Activated naive CD4-positive, alpha-beta T cell treated with anti-CD3 and anti-CD28 coated beads, Interleukin-2, amount 10 ng/mL, durations not matched to agents 7 days and 5 days (primary cell): ENCODE measurements at places on chromosomes 2 and 18.
A peak's percentile ranks its signal among the peaks of the same experiment; 100 is the strongest.

DNA sequence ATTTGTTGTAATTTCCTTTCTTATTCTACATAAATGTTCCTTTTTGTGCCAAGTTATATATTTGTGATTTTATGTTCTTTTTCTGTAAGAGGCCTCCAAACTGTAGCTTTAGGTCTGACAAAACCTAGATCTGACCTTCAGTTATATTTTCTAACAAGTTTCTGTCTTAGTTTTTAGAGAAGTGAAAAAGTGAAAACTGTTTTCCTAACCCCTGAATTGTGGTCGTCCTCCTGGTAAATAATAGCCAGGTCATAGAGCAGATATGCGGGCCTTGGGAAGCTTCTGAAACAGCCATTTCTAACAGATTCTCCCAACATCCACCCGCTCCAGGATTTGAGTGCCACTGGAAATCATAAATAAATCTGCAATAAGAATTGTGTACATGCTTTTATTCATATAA is 398.4 kb upstream of the CWC22 start:
- no peak for DNase-seq
- no peak overlapping the region for H3K27ac ChIP-seq
- H3K27me3 ChIP-seq: no peaks in the 10 kb centered on the region
- H3K4me1 ChIP-seq: no peaks in the 10 kb centered on the region

DNA sequence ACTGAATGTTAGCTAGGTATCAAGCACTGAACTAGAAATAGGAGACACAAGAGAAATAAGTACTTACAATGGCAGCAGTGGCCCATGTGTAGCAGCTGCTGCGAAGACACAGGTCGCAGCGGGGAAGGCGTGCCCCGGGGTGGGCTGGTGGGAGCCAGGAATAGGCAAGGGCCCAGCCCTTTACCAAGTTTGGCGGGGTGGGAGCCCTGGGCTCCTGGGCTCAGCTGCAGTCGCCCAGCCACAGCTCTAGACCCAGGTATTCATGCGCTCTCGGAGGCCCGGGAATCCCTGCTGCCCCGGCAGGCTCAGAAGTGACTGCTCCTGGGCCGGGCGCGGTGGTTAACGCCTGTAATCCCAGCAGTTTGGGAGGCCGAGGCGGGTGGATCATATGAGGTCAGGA is 1287.3 kb downstream of the CNTNAP5 start:
- no peak for DNase-seq
- H3K36me3 ChIP-seq: no peaks in the 10 kb centered on the region
- no peak overlapping the region for H3K4me3 ChIP-seq
- H3K4me1 ChIP-seq: no peaks in the 10 kb centered on the region
- no peak overlapping the region for H3K27ac ChIP-seq

DNA sequence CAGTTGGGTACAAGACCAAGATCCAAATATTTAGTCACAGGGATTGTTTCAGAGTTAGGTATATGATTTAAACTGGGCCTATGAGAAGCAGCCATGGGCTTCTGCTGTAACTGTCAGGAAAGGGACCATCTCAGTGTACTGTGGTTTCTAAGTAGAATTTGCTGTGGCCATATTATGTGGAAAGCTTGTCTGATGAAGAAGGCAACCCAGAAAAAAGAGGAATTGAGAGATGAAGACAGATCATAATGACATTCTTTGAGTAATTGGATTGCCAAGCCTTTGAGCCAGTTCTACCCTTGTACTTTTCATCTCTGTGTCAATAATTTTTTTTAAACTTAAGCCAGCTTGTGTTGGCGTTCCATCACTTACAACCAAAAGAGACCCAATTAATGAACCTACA is 259.6 kb downstream of the NUP35 start:
- H3K27ac ChIP-seq: no peak overlapping the region
- DNase-seq: no peak
- no peaks in the 10 kb centered on the region for H3K4me1 ChIP-seq
- no peak overlapping the region for H3K4me3 ChIP-seq

GRCh38 chr2:160628811-160629210 is 135.2 kb upstream of the RBMS1 start:
- H3K27ac ChIP-seq: no peak overlapping the region
- no peaks in the 10 kb centered on the region for H3K4me1 ChIP-seq
- H3K36me3 ChIP-seq: no peaks in the 10 kb centered on the region
- DNase-seq: no peak
- no peak overlapping the region for H3K4me3 ChIP-seq
- no peaks in the 10 kb centered on the region for H3K27me3 ChIP-seq

DNA sequence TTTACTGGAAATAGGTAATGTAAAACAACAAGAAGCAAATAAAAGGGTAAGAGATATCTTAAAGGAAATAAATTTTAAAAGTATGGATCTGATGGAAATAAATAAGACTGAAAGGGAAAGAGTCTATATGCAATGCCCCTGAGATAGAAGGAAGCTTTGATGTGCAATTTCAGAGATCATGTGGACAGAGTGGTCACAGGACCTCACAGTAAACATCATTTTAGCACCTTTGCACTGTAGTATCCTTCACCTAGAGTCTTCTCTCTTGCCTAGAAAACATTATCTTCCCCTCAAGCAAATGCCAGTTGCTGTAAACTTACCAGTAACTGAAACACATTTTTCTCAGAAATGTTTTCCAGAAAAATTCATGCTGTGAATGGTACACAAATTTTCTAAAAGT is 1621.3 kb upstream of the TMEFF2 start:
- H3K4me3 ChIP-seq: no peak overlapping the region
- H3K27ac ChIP-seq: no peak overlapping the region
- no peaks in the 10 kb centered on the region for H3K27me3 ChIP-seq
- no peak for DNase-seq
- no peaks in the 10 kb centered on the region for H3K4me1 ChIP-seq

DNA sequence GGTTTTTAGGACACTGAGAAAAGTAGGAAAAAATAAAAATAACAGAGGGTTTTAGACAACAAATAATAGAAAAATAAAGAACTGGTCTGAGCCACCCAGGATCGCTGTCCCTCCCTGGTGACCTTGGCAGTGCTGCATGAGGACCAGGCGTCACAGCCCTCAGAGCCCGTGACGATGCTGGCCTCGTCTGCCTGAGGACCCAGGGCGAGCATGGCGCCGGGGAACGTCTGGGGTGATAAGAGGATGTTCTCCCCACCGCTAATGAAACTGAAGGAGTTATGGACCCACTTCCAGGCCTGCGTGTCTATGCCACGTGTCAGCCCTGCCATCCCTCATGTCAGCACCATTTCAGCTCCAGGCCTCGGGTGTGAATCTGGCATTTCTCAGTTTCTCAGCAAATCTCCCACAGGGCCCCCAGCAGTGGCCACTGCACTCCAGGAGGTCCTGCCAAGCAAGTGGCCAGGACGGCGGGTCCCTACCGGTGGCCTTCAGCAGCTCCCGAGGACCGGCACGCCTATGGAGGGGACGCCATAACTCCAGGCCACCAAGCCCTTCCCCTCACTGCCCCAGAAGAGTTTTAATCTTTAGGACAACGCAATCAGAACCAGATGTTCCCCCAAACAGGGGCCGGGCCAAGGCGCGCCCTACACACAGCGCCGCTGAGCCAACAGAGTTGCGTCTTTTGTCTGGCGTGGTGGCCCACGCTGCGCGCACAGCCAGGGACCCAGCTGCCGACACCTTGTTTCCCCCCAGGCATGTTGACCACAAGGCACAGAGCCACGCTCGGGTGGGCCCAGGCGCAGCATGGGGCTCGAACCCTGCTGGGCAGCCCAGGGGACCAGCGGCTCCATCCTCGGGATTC is 179.7 kb downstream of the TWIST2 start:
- DNase-seq: no peak
- H3K27ac ChIP-seq: no peak overlapping the region
- no peaks in the 10 kb centered on the region for H3K4me1 ChIP-seq
- no peaks in the 10 kb centered on the region for H3K36me3 ChIP-seq

GRCh38 chr2:50379351-50379750 is 652.6 kb downstream of the NRXN1 start:
- H3K36me3 ChIP-seq: no peaks in the 10 kb centered on the region
- no peak overlapping the region for H3K27ac ChIP-seq
- H3K27me3 ChIP-seq: no peaks in the 10 kb centered on the region
- no peaks in the 10 kb centered on the region for H3K4me1 ChIP-seq
- no peak overlapping the region for H3K4me3 ChIP-seq

- H3K4me1 ChIP-seq: no peaks in the 10 kb centered on the region
- H3K36me3 ChIP-seq: no peaks in the 10 kb centered on the region
- H3K27ac ChIP-seq: no peak overlapping the region
These were observed 17.4 kb upstream of the CTAGE1 start for GRCh38 chr18:22434973-22435608.

DNA sequence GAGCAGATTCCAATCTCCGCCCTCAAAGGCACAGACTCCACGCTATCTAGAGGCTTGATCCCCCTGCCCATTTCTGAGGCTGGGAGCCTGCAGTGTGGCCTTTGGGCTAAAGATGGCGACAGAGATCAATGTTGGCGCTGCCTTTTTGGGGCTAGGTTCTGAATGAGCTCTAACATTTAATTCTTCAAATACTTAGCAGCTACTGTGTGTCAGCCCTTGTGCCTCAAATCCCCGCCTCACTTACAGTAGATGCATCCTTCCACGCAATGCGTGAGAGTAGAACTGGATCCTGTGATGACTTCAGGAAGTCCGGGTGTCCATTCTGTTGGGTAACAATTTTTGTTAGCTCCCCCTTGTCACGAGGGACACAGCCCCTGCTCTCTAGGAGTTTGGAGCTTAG is 12.4 kb downstream of the IL1F10 start:
- H3K36me3 ChIP-seq: no peaks in the 10 kb centered on the region
- H3K4me1 ChIP-seq: peaks cover 1% of the 10 kb centered on the region
- peaks cover 40% of the 10 kb centered on the region for H3K27me3 ChIP-seq
- H3K27ac ChIP-seq: no peak overlapping the region
- peak; percentile 67 for DNase-seq
- H3K4me3 ChIP-seq: no peak overlapping the region

GRCh38 chr18:10928772-10929373 is 220.5 kb downstream of the PIEZO2 start:
- no peaks in the 10 kb centered on the region for H3K27me3 ChIP-seq
- no peak overlapping the region for H3K4me3 ChIP-seq

DNA sequence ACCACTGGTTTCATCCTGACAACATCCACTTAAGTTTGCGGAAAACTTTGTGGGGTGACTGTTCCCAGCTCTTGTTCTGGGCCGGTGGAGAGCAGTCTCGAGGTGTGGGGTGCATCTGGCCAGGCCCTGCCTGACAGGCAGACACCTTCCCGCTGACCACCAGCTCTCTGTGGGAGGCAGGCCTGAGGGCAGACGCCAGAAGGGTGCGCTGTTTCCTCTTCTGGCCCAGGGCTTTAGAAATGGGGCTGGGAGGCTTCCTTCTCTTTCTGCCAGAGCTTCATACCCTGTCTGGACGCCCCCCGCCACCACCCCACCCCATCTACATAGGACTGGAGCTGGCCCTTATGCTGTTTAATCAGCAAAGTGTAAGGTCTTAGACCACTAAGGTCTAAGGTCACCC is 263.8 kb downstream of the LOXHD1 start:
- H3K36me3 ChIP-seq: no peaks in the 10 kb centered on the region
- H3K4me1 ChIP-seq: peaks cover 13% of the 10 kb centered on the region
- no peak overlapping the region for H3K27ac ChIP-seq
- peaks cover 11% of the 10 kb centered on the region for H3K27me3 ChIP-seq
- DNase-seq: no peak
- H3K4me3 ChIP-seq: no peak overlapping the region

- no peaks in the 10 kb centered on the region for H3K36me3 ChIP-seq
- no peak overlapping the region for H3K27ac ChIP-seq
- H3K4me3 ChIP-seq: no peak overlapping the region
- DNase-seq: no peak
- no peaks in the 10 kb centered on the region for H3K4me1 ChIP-seq
These were observed 238.6 kb upstream of the SLC8A1 start for GRCh38 chr2:40690525-40690924.

GRCh38 chr18:51531501-51531900 is 334.0 kb upstream of the MEX3C start:
- no peaks in the 10 kb centered on the region for H3K36me3 ChIP-seq
- no peak for DNase-seq
- no peak overlapping the region for H3K27ac ChIP-seq
- no peak overlapping the region for H3K4me3 ChIP-seq

DNA sequence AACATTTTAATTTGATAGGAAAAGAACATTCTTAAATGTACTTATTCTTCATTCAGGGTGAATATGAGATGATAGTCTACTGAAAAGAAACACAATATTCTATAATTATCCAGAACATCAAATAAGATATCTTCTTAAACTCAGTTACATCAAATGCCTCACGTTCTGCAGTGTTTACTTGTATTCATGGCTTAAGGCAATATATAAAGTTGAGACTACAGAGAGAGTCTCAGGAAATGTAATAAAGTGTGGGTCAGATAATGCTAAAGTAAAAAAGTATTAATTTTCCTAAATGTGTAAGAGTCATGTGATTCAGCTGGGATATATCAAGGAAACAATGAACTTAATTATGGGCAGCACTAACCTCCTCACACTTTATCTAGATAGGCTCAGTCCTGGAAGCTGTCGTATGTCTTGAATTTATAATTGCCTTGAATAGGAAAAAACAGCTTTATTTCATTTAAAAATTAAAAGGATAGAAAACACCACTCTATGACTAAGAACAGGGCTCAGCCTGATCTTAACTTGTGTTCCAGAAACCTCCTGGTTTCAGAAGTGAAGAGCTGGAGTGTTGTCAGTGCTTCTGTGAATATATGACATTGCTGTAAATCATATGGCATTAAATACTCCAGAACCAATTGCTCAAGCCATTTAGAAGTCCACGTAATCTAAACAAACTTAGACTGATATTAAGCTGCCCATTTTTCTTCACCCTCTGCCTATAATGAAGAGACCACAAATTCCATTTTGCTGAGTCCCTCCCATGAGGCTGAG is 240.2 kb downstream of the FSIP2 start:
- H3K4me1 ChIP-seq: no peaks in the 10 kb centered on the region
- no peak overlapping the region for H3K4me3 ChIP-seq
- H3K36me3 ChIP-seq: no peaks in the 10 kb centered on the region
- no peak overlapping the region for H3K27ac ChIP-seq

- peaks cover 85% of the 10 kb centered on the region for H3K27me3 ChIP-seq
- peaks cover 11% of the 10 kb centered on the region for H3K4me1 ChIP-seq
- no peak for DNase-seq
- H3K36me3 ChIP-seq: no peaks in the 10 kb centered on the region
- H3K4me3 ChIP-seq: no peak overlapping the region
- peak overlapping the region; percentile 62 for H3K27ac ChIP-seq
These were observed 205.0 kb upstream of the SMAD2 start for GRCh38 chr18:48135436-48135966.

DNA sequence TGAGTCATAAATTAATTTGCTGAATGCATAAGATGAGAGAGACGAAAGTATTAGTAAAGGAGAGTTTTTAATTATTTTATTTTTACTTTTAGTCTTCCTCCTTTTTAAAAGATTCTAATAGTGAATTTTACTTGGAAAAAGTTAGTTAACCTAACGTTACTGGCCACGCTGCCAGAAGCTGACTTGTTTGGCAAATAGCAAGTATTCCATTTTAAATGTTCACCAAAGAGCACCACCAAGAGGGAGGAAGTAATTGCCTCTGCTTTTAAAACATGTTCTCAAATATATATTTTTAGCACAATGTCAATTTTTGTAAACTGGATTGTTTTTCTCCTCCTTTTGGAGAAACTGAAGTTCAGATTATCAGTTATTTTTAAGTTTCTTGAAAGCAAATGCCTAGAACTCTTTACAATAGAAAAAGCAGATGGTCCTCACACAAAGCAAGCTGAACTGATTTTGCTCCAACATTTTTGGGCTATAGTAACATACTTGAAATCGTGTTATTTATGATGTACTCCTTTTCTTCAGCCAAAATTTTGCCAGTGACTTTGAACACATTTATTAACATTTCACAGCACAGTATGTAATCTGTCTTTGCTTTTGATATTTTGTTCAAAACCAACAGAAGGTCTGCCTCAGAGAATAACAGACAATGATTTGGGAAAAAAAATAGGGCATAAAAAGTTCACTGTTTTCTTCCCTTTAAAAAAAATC is 1311.0 kb upstream of the FAM98A start:
- H3K36me3 ChIP-seq: no peaks in the 10 kb centered on the region
- no peak overlapping the region for H3K4me3 ChIP-seq
- DNase-seq: no peak
